ENCODE measurements at places on chromosomes 16 and 17.

DNA sequence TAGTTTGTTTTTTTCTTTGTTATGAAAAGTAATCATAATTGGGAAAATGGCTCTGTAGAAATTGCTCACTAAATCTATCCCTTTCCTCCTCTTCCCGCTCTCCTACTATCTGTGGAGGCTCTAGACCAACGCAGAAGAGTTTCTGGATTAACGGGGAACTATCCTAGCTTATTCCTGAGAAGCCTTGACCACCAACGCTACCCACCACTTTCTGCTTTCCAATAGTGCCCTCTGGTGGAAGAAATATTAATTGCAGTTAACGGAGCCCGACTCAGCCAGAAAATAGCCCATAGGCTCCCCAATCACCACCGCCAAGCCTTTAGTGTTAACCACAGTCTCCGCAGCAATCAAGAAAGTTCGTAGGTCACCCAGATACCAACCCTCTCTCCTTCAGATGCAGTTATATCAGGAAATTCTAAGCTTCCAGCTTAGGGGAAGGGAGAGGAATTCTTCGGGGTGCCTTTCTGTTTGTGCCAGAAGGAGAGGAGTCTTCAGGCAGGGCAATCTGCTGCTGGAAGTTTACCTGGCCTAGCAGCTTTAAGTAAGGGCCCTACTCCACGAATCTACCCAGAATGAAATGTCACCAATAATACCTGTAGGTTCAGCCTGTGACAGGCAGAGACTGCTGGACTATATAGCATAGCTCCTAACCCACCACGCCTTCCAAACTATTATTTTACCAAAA, 23.0 kb upstream of the NSRP1 start:
- peak; percentile 51 for DNase-seq

- DNase-seq: no peak
Observed at GRCh38 chr16:86630471-86630870, 52.1 kb downstream of the FOXL1 start.

GRCh38 chr17:79728908-79729471, 1.8 kb upstream of the ENPP7 start:
- no peak for DNase-seq

GRCh38 chr17:17379197-17379991, 76.2 kb downstream of the NT5M start:
- DNase-seq: no peak

- DNase-seq: peak; percentile 81
Observed at GRCh38 chr17:74972107-74972972, at the start of gene HID1. HID1 (minus strand) TSS chr17:74972759; CDS start chr17:74972656, 103 bp downstream.

- no peak for DNase-seq
Observed at GRCh38 chr17:33260638-33261037, 32.5 kb downstream of the ASIC2 start.

- DNase-seq: no peak
Observed at GRCh38 chr17:57595947-57596695, 149.0 kb downstream of the CCDC182 start.

- DNase-seq: no peak
Observed at GRCh38 chr17:70613681-70614080, 444.3 kb downstream of the KCNJ2 start.

DNA sequence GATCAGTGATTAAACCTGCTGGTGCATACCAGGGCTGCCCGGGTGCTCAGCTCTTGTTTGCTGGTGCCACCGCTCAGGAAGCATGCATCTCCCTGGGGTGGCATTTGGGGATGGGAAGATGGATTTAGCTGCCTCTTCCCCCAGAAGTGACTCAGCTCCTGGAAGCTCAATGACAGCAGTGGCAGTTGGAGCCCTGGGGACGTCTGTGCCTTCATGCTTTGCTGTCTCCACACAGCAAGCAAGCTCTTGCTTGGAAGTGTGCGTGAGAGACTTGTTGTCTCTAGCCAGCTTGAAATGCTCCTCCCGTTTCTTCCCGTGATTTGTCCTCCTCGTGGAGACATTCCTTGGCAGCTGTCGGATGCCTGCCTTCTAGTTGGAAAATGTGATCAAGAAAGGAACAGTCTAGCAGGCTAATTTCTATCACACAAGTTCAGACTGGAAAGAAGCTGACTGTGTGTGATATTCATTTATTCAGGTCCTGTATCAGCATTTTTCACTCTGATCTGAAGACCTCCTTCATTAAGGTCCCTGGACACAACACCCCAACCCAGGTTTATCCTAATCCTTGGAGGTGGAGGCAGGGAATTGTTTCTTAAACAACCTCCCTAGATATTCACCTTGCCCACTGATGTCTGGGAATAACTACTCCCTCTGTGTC, 73.0 kb downstream of the BMERB1 start:
- DNase-seq: no peak

GRCh38 chr16:1526608-1527555, 6.6 kb upstream of the TMEM204 start:
- DNase-seq: peak; percentile 56

GRCh38 chr17:76238847-76239537, 1.3 kb downstream of the RNF157 start:
- DNase-seq: no peak

- no peak for DNase-seq
Observed at GRCh38 chr17:46036491-46036890, 37.4 kb downstream of the STH start.

GRCh38 chr17:17408236-17408794, 68.5 kb upstream of the MED9 start:
- no peak for DNase-seq
